Activated CD8-positive, alpha-beta memory T cell treated with anti-CD3 and anti-CD28 coated beads, Interleukin-2, amount 50 U/mL, for 4 hours (primary cell): ENCODE measurements at places on chromosomes 12 and 14.
A peak's percentile ranks its signal among the peaks of the same experiment; 100 is the strongest.

GRCh38 chr12:74999474-74999873 is 210.2 kb downstream of the KCNC2 start:
- DNase-seq = no peak

GRCh38 chr12:116055895-116056607 is 221.4 kb downstream of the MED13L start:
- no peak for DNase-seq

- DNase-seq = no peak
Measured at GRCh38 chr14:89399157-89399556, 17.9 kb downstream of the FOXN3 start.

DNA sequence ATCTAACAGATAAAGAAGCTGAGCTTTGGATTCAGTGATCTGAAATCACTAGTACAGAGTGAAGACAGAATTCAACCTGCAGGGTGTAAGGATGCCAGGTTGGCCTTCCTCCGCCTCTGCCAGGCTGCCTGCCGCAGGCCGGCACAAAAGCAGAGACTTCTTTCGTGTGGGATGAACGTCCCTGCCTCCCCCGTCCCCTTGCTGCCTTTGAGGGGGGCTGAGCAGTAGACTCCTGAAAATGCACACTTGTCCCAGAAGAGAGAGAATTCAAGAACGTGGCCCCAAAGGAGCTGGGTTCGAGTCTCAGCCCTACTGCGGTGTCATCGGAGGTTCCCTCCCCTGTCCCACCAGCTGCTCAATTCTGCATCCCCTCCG is 154.3 kb downstream of the BCL11B start:
- no peak for DNase-seq

GRCh38 chr12:11581179-11581755 is 68.2 kb upstream of the ETV6 start:
- DNase-seq = peak; percentile 66

DNA sequence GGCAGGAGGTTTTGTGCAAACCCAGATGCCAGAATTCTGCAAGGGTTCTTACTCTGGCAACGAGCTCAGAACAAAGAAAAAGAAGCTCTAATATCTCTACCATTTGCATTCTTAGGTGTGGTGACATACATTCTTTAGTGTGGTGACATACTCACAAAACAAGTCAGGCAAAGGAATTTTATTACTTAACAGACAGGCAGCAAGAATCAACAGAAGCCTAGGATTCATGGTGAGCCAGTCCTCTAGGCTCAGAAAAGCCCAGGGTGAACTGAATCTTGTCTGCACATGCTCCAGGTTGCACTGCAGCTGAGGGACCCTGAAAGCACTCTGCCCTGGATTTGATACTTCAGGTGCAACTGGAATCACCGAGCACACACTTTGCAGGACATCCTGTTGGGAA is 122.4 kb upstream of the PTPRQ start:
- no peak for DNase-seq

- DNase-seq = peak; percentile 88
Measured at GRCh38 chr12:6869049-6870021, 2.0 kb downstream of the TPI1 start.

GRCh38 chr14:94282991-94283723 is 9.9 kb downstream of the SERPINA10 start:
- no peak for DNase-seq

GRCh38 chr12:12508612-12509011 is 54.1 kb downstream of the DUSP16 start:
- no peak for DNase-seq
